ENCODE measurements at places on chromosomes 2 and 18.

DNA sequence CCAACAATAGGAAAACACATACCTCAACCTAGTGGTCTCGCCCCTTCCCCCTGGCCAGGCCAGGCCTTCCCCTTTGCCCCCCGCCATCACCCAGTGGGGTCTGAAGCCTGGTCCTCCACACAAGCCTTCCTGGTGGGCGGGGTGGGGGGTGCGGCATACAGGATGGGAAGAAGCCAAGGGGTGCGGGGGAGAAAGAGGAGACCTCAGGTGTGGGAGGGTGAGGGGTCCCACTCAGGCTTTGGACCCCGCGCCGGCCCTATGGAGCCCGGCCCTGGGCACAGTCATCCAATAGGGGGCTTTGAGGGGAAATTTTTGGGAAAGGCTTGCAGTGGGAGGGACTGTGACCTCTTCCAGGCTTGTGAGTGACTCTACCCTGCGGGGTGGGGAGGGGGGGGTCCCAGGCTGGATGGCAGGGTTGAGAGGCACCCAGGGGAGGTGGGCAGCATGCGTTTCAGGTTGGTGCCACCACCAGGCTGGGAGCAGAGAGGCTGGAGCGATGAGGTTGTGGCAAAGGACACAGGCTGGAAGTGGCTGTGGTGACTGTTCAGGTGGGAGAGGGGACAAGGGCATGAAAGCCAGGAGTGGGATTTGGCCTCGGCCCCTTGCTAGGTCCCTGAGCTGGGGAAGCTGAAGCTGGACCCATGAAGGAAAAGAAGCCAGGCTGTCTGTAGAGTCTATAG lies 1.3 kb downstream of the SLC66A3 start:
- DNase-seq = no peak

DNA sequence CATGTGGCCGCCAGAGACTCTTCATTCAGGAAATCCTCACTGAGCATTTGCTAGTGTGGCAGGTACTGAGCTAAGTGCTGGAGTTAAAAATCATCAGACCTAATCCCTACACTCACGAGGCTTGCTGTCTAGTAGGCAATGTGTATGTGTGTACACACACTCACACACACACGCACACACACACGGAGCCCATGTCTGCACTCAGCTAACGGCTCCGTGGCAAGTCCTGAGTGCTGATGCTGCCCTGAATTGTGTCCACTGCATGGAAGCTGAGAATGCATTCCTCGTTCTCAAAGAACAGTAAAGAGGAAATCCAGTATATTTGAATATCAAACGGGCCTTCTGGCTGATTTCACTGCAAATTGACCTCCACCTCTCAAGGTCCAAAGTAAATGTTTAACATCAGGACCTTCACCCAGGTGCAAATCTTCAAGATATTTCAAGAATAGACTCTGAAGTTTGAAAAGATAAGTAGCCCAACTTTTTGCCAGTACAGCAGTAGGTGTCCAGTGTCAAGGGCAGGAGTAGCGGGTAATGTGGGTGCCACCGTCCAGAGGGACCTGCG lies 136.1 kb upstream of the TTC39C start:
- no peak for DNase-seq

DNA sequence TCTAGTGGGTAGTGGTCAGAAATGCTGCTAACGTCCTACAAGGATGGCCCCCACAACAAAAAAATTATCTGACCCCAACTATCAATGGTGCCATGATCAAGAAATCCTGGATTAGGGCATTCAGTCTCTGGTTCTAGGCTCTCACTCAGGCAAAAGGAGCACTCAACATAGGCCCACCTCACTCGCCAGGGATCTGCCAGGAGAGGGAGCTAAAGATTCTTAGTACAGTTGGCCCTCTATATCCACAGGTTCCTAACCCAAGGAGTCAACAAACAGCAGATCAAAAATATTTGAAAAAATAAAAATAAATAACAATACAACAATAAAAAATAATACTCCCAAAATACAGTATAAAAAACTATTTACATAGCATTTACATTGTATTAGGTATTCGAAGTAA lies 10.0 kb downstream of the SLC4A5 start:
- no peak for DNase-seq

DNA sequence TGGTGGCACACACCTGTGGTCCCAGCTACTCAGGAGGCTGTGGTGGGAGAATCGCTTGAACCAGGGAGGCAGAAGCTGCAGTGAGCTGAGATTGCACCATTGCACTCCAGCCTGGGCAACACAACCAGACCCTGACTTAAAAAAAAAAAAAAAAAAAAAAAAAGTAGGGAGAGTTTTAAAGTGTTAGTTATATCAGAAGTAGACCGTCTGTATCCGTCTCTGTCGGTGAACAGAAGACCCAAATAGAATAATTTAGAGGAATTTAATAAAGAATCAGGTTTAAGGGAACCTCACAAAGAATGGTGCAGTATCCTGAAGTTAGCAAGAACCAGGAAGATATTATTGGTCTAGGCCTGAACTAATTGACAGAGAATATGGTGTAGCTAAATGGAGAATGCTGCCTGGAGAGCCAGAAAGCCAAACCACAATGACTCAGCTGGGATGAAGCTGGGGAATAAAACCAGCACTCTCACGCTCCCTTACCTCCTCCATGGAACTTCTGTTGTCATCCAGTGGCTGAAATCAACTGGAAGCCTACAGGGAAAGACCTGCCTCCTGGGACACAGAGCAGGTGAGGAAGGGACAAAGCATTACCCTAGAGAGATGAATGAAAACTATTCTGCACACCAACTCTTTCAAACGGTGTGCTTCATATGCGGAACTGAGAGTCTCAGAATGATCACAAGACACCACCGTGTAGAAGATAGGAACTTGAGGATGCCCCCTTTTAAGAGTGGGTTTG lies 39.1 kb upstream of the PLEKHM3 start:
- DNase-seq = no peak

DNA sequence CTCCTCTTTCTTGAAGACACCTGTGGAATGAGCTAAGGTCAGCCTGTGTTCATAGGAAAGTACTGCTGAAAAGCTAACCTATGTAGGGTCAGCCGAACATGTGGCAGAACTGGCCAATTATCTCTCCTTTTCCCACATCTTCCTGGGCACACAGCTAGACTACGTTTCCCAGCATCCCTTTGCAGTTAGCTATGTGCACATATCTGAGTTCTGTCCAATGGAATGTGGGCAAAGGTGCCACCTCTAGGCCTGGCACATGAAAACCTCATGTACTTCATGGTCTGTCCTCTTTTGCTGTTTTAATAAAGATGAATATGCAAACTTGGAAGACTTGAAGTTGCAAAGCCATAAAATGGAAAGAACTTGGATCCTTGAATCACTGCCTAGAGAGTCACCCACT lies 352.6 kb downstream of the TNS1 start:
- no peak for DNase-seq

DNA sequence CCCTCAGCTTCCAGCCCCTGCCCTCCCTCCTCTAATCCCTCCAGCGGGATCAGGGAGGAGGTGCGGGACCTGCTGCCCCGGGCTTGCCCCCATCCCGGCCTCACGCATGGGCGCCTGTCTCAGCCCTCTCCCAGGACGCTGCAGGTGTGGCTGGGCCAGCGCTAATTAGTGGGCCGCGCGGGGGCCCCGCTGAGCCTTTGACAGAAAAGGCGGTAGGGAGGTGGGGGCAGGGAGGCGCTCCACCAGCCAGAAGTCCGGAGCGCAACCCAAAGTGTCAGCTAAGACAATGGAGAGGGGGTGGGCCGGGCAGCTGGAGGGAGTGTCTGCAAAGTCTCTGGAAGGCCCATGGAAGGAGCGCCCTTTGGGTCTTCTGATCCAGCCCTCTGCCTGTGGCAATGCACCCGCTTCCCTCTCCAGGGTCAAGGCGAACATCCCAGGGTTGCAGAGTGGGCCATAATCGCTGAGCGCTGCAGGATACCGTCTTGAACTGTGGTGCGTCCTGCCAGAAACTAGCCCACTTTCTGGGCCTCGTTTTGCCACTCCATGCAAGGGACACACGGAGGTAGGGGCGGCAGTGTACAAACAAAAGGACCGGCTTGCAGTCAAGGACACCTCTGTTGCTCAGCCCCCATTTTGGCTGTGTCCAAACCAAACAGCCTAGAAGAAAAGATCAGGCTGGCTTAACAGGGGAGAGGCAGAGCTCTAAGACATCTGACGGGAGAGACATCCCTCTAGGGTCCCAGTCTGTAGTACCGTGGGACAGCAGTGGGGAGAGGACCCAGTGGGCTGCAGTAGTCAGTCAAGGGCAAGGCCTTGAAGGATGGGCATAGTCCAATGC lies 3.5 kb downstream of the ATP6V1B1 start:
- DNase-seq = no peak

DNA sequence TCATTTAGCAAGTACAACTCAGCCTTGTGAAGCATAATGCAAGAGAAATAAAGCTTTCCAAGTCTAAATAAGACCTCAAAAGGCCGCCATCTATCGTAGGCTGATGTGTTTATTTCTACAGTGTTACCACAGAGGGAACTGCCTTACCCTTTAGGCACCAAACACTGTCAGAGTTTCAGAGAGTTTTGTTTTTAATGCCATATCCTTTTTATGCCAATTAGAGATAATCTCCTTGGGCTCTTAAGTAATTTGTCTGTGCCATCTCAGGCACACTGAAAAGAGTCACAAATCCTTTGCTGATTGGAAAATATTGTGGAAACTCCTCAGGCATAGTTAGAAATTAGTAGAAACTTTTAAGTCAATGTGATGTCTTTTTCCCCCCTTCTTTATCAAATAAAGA lies 797.1 kb downstream of the SLC4A3 start:
- DNase-seq = no peak

GRCh38 chr2:179613701-179614100 lies 247.7 kb downstream of the ZNF385B start:
- no peak for DNase-seq

DNA sequence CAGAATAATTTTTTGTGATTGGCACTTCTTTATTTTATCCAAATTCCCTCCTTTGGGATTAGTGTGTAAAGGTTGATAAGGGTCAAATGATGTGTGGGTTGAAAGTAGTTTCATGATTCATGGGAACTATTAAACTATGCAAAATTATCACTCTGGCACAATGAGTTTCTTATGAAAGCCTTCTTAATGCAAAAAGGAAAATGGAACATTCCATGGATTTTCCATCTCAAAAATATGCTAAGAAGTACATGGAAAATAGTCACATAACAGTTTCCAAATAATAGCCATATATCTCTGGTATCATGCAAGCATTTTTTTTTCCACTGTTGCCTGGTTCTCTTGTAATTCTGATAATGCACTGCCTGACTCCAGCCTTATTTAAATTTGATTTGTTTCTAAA lies 639.7 kb downstream of the NR4A2 start:
- no peak for DNase-seq

GRCh38 chr2:164574931-164575330 lies 46.4 kb downstream of the GRB14 start:
- DNase-seq = no peak

DNA sequence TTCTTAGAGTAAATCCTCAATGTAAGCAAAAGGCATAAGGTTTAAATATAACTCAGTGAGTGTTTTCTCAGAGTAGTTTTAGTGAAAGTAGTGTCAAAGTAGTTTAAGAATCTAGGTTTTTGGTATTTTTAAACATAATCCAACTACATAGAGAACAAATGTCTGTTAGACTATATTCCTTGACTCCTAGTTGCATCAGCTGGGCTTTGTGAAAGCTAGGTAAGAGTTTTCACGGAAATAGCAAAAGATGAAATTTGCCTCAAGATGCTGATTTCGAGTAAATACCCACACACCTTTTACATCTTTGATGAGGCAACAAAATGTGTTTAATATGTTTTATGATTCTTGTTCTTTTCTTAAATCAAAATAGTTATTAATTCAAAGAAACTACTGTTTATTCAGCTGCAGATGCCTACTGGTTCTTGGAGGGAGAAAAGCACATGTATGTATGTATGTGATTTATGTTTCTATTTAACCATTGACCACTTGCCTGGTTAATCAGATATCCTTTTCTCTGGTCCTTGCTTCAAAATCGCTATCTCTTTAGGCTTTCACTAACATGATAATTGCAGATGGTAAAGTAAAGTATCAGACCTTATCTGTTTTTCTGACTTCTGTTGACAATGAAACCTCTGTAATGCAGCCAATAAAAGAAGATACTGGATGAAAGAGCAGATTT lies 117.4 kb upstream of the NOSTRIN start:
- no peak for DNase-seq

DNA sequence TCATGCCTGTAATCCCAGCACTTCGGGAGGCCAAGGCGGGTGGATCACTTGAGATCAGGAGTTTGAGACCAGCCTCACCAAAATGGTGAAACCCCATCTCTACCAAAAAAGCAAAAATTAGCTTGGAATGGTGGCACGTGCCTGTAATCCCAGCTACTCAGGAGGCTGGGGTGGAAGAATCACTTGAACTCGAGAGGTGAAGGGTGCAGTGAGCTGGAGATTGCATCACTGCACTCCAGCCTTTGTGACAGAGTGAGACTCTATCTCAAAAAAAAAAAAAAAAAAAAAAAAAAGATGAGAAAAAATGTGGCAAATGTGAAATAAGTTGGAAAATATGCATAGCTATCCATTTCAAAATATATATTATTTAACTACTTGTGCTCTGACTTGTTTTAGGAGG lies 65.0 kb downstream of the KCNS3 start:
- DNase-seq = no peak

GRCh38 chr2:223580951-223581350 lies 21.2 kb downstream of the SCG2 start:
- no peak for DNase-seq

- DNase-seq = no peak
Measured at GRCh38 chr18:77013811-77014521, 118.6 kb downstream of the MBP start.

DNA sequence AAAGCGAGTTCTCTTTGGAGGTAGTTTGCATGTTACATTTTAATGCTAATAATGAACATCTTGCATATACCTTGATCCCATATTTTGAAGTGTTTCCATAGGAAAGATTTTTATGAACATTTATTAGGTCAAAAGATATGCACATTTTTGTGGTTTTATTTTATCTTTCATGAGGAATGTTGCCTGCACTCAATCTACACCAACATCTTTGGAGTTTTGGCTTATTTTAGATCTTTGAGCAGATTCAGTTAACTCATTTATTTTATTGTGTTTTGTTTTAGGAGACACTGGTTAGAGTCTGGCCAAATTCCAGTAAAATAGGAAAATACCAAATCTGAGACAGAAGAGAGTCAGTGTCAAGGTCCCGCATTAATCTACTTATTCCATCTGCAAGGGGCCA lies 540.9 kb downstream of the RNF144A start:
- DNase-seq = no peak
